ENCODE measurements at places on chromosomes 3 and 15. TPM values are rescaled to one million over a fixed set of nuclear protein-coding genes. Genes with fewer than 3 reads are reported as not detected.

DNA sequence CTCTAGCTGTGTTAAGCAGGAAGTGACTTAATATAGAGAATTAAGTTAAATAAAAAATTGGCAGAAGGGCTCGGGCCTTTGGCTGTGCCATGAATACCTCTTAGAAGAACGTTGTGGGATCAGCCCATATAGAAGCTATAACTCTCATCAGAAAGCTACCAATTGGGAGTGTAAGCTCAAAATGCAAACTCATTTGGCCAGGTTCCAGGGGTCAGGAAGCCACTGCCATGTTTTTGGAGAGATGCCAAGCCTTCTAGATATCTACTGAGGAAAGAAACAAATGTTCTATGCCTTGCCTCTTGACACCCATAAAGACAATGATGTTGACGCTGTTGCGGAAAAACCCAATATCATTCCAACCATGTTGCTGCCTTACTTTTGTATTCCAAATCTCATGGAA, 475.2 kb upstream of the TGFBR2 start:
- DNase-seq, result no peak

- DNase-seq, result no peak
Observed at GRCh38 chr3:29065211-29065785, 215.6 kb upstream of the RBMS3 start.

DNA sequence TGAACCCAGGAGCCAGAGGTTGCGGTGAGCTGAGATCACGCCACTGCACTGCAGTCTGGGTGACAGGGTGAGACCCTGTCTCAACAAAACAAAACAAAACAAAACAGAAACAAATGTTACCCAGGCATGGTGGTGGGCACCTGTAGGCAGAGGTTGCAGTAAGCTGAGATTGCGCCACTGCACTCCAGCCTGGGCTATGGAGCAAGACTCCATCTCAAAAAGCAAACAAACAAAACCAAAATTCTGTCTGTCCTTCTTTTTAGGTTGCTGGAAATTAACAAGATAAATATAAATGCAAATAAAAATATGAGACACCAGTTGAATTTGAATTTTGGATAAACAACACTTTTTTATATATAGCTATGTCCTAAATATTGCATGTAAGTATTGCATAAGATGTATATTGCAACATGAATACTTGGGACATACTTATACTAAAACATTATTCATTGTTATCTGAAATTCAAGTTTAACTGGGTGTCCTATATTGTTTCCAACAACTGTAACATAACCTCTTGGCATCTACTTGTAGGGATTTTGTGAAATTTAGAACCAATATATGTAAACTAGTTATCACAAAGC, 4.7 kb upstream of the CEP97 start:
- no peak for DNase-seq

DNA sequence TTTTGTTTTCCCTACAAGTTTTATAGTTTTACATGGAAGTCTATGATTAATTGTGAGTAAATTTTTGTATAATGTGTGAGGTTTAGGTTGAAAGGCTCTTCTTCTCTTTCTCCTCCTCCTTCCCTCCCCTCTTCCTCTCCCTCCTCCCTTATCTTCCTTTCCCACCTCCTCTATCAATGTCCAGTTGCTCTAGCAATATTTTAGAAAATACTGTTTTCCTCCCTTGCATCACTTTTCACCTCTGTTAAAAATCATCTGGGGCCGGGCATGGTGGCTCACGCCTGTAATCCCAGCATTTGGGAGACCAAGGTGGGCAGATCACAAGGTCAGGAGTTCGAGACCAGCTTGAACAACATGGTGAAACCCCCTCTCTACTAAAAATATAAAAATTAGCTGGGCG, 119.4 kb downstream of the FNDC3B start:
- DNase-seq, result no peak

DNA sequence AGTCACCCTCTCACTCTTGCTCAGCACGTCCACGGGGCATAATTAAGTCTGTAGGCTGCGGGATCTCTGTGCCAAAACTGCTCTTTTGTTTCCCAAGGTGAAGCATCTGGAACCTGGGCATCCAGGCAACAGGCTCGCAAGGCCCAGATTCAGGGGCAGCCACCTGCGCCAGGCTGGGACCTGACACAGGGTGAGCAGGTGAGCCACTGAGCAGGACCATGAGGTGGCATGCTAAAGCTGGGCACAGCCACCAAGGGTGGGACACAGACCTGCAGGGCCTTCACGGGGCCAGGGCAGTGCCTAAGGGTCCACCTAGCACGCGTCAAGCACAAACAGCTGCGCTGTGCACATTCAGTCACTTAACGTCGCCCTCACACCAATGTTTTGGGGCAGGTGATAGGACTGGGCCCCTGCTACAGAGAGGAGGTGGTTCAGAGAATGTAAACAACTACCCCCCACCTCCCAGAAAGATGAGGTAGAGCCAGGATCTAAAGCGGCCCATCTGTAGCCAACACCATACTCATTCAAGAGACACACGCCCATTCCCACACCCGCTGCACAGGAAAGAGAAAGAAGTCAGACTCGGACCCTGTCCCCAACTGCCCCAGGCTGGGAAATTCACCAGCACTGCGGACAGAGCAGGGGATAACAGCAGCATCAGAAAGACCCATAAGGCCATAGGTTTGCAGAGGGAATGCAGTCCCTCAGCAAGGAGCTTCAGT, 16.3 kb downstream of the XXYLT1 start:
- DNase-seq, result no peak

GRCh38 chr3:105278688-105279087, 88.0 kb upstream of the ALCAM start:
- DNase-seq, result no peak

DNA sequence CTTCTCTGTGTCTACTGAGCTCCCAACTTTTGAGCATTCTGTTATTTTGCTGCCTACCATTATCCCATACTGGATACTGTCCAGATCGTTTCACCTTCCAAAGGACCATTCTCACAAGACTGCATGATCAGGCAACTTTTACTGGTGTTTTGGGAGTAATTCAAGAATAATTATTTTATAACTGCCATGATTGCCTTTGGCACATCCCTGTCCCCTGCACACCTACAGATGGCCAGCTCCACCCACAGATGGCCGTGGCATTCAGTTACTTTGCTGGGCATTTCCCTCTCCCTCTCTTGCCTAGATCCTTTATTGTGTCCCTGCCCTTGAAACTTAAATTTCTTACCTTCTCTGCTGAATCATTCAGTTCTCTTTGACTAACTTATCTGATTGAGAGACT, 263.9 kb downstream of the DIPK2A start:
- DNase-seq, result no peak

- DNase-seq, result no peak
Observed at GRCh38 chr15:58929891-58930416, 3.5 kb downstream of the SLTM start.

- DNase-seq, result no peak
Observed at GRCh38 chr3:69178838-69179739, 56.7 kb upstream of the LMOD3 start.

DNA sequence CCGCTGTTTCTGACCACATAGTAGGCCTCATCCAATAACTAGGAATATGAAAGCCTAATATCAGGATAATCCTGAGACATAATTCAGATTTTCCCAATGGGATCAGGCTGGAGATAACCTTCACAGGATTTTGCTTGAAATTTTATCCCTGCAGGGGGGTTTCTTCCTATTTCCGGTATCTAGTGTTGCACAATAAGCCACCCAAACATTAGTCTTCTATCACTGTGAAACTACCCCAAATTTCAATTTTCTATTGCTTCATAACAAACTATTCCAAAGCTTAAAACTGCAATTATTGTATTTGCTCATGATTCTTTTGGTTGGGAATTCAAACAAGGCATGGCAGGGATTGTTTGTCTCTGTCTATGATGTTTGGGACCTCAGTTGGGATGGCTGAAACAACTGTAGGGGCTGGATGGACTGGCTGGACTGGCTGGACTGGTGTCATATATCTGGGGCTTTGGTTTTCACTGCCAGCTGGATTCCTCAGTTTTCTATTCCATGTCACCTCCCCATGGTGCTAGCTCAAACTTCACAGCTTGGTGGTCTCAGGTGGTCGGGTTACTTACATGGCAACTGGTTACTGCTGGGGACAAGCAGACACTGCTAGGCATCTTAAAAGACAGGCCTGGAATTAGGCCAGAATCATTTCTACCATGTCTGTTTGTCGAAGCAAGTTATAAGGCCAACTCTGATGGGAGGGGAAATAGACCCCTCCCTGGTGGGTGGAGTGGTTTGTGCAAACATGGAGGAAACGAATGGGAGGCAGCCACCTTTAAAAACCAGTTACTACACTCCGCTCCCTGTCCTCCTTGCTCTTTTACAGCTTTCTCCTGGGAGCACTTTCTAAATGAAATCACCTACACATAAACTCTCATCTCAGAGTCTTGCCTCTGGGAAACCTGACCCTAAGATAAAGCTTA, 88.2 kb upstream of the STT3B start:
- DNase-seq, result no peak

DNA sequence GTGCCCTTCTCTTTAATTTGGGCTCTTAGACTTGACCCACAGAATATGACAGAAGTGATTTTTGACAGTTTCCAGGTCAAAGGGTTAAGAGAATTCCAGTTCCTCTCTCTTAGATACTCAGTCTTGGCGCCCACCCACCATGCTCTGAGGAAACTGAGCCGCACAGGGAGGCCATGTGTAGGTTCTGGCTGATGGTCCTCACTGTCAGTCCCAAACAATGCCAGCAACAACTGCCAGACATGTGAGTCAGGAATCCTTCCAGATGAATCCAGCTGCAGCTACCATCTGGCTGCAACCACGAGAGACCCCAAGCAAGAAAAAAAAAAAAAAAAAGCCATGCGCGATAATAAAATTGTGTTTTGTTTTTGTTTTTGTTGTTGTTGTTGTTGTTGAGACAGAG, 326.6 kb downstream of the MAGI1 start:
- DNase-seq, result no peak

DNA sequence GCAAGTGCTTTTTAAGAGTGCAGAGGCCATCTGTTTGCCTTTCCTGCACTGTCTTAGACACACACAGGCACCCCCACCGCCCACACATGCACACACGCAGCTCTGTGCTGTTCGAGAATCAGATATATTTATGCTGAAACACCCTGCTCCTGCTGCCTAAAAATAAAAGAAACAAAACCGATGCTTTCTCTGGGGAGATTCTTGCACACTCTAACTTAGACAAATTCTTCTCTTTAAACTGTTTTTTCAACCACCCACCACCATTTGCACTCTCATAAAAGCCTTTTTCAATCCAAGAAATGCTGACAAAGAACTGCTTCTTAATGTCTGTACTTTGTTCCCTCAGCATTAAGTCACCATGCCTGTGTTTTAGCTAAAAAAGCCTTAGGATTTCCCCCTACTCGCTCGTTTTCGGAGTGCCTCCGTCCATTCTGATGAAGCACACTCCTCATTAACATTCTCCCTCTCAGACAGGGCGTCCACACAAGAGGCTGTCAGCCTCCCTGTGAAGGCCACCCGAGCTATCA, 26.2 kb downstream of the SLC12A8 start:
- no peak for DNase-seq

DNA sequence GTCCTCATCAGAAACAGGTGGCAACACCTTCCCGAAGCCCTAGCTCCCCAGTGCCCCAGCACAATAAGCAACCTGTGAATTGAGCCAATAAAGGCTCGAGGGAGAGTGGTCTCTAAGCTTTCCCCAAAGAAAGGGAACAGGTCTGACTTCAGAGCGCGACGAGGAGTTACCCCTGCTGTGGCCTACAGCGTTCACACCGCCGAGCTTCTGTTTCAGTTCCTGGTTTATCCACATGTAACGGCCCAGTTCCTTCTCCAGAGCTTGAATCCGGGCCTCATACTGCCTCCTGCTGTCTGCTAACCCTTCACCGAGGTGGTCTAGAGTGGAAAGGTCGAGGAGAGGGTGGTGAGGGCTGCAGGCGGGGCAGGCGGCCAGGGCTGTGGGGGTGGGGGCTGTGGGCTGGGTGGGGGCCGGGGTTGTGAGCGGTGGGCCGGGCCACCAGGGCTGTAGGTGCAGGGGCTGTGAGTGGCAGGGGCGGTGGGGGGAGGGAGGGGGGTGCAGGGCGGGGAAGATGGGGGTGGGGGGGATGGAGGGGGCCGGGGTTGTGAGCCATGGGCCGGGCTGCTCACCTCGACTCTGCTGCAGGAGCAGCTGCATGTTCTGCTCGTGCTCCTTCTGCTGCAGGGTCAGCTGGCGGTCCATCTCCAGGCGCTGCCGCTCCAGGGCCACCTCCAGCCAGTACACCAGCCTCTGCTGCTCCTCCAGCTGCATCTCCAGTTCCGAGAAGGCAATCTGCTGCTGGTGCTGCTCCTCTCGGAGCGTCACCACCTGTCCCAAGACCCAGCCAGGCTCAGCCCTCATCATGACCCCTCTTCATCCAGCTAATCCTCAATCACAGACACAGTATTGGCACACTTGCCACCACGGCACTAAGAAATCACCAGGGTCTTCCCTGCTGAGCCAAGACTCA, 26.2 kb downstream of the KIF7 start:
- no peak for DNase-seq

- no peak for DNase-seq
Observed at GRCh38 chr15:73442421-73442820, 543 bp upstream of the REC114 start.

- DNase-seq, result no peak
Observed at GRCh38 chr15:81781395-81781794, 264.4 kb downstream of the MEX3B start.

DNA sequence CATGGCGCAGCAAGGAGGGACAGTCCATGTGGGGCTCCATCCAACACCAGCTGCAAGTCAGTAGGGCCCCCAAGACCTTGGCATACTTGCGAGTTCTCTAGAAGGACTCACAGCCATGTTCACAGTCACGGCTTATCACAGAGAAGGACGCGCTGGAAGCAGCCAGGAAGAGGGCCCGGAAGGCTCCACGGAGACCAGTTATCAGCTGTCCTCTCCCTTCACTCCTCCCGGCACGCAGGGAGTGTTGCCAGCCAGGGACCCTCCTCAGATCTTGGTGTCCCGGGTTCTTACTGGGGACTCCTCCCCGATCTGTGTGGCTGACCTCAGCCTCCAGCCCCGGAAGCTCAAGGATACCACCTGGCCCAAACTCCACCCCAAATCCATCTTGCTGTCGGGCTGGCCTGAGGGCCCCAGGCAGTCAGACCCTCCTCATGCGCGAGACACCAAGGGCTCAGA, 68.0 kb downstream of the SLTM start:
- no peak for DNase-seq

- DNase-seq, result no peak
Observed at GRCh38 chr3:12892840-12893189, 51.5 kb upstream of the RPL32 start.

DNA sequence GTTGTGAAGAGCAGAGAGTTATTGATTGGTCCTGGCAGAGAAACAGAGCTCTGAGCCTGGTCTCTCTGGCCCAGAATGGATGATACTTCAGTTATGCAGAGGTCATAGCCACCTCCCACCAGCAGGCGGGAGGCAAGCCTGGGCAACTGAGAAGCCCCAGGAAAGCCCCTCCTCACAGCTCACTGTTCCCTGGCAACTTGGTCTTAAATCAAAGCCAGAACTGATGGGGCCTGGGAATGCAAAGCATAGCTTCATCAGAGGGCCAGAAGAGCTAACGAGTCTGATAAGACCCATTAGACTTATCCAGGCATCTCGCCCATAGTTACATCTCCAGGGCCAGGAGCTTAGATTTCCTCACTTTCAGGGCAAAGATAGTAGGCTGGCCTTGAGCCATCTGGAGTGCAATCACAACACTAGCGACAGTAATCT, 5.5 kb upstream of the COLQ start:
- DNase-seq, result no peak

- DNase-seq, result no peak
Observed at GRCh38 chr15:57640930-57641682, 49.4 kb downstream of the MYZAP start.

GRCh38 chr15:69718916-69719315, 266.3 kb downstream of the RPLP1 start:
- DNase-seq, result no peak

Gene MESP2
- not detected for total RNA-seq

Gene CXCR6
- 13.5 TPM for total RNA-seq

Gene TMEM62
- 23.3 TPM for total RNA-seq

Gene MYZAP
- not detected for total RNA-seq

Gene GOLGA8O
- 16.6 TPM for total RNA-seq
